ENCODE measurements at places on chromosomes 5 and 9.

DNA sequence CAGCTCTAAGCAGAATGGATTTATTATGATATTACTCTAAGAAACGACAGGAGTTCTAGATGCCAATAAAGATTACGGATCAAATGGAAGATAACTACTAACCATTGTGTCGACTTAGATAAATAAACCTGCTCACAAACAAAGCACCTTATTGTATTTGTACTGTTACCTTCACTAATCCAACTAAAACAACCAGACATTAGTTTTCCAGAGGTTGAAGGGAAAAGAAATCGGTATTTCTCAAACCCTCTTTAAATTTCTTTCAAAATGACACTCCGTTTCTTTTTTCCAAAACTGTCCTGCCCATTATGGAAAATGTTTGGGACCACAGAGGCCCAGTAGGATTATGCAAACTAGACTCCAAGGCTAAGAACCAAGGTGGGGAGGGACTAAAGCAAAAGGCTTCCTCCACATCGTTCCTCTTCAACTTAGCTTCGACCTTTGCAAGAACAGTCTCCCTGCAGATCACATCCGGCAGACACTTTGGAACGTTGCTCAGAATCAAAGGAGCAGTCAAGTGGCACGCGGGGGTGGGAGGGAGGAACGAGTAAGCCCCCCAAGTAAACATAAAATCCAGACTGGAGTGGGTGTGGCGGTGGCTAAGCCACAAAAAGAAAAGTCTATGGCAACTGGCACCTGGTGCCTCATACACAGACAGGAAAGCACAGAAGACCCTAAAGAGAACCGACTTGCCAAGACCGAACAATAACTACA is 2.7 kb downstream of the MLLT3 start:
- DNase-seq = peak; percentile 56

GRCh38 chr9:69357030-69357775 is 32.2 kb downstream of the ENTREP1 start:
- no peak for DNase-seq

GRCh38 chr9:123960366-123960765 is 30.4 kb upstream of the DENND1A start:
- no peak for DNase-seq

DNA sequence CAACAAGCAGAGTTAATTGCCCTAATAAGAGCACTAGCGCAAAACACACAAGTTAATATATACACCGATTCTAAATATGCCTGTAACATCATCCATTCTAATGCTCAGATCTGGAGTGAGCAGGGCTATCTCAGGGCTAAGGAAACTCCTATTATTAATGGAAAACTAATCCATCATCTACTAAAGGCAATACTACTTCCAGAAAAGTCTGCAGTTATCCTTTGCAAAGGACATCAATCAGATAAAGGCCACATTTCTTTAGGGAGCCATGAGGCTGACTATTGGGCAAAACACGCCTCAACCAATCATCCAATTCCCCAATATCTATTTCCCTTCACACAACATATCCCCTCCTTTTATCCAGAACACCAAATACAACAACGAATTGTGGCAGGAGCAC is 1032.3 kb upstream of the NUDT12 start:
- DNase-seq = no peak

DNA sequence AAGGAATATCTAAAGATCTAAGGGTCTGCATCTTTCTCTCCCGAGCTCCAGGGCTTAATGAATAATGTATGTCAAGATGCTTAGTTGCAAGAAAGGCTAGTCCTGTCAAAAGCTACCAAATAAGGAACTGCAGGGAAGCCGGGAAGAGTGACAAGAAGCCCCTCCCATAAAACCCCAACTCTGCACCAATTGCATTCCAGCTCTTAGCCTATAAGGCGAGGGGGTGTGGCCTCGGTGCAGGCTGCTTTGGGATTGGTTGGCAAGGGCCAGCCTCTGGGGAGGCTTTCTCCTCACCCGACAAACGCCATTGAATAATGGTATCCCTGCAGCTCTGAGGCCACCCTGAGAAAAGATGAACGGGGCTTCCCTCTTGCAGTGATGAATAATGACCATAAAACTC is 416.9 kb downstream of the RAB3C start:
- DNase-seq = no peak

All from islet precursor cell (in vitro differentiated cells).